NCI-H510A treated with DMSO at 0.1 percent for 48 hours (cell line): ENCODE measurements at places on chromosomes 12 and 14.
A peak's percentile ranks its signal among the peaks of the same experiment; 100 is the strongest.

DNA sequence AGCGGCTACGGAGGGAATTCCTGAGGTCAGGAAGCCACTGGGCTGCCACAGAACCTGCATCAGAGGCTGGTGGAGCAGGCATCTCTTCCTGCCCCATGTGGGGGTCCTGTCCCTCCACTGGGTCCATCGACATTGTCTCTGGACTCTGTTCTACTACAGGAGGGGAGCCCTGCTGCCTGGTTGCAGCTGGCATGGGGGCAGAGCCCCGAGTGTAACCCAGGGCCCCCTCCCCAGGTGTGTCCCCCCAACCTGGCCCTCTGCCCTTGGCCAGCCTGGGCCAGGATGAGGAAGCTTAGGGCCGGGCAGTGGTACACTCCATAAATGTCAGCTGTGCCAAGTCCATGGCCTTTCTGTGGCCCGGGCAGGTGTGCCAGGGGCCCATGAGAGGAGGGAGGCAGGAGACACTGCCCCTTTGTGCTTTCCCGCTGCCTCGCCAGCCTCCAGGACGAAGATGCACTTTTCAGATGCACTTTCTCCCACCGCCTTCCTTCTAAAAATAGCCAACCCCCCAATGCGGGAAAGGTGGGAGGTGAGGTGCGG, 4.0 kb upstream of the EXOC3L4 start:
- no peak for DNase-seq

- no peak for DNase-seq
These were observed 15.4 kb upstream of the MIA2 start for GRCh38 chr14:39218171-39218769.

DNA sequence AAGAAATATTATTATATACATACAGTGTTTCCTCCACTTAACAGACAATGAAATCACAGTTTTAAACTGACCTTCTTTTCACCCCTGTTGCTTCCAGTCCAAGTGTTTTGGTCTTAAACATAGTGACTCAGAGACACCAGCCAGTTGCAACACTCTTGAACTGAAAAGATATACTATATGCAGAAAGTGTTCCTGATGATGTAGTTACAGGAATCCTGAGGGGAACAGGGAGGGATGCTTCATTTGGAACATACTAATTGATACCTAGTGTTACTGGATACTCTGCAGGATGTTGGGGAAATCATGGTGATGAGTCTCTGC, 420.8 kb downstream of the CCDC91 start:
- DNase-seq: no peak

- no peak for DNase-seq
These were observed 312.4 kb downstream of the FOXG1 start for GRCh38 chr14:29078810-29079522.

- no peak for DNase-seq
These were observed 41.1 kb downstream of the PSMA6 start for GRCh38 chr14:35333264-35333730.

DNA sequence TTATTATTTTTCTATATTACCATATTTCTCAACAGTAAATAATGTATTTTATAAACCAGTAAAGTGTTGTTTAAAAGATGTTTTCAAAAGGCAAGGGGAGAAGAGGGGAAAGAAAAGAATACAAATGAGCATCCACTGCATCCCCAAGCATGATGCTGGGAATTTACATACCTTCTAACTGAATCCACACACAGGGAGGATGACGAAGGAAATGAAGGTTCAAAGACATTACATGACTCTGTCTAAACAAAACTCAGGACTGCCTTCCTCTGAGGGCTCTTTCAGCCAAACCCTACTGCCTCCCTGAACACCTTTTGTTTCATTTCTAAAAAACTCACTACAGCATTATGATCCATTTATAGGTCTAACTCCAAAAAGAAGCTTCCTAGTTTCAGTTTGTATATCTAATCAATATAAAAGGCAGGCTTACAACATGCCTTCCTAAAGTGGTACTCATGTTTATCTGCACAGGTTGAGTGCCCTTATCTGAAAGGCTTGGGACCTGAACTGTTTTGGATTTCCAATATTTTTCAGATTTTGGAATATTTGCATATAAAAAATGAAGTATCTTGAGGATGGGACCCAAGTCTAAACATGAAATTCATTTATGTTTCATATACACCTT, 30.3 kb downstream of the DICER1 start:
- peak; percentile 7 for DNase-seq
